Stimulated activated naive CD4-positive, alpha-beta T cell (primary cell): ENCODE measurements at places on chromosomes 3 and 15.

DNA sequence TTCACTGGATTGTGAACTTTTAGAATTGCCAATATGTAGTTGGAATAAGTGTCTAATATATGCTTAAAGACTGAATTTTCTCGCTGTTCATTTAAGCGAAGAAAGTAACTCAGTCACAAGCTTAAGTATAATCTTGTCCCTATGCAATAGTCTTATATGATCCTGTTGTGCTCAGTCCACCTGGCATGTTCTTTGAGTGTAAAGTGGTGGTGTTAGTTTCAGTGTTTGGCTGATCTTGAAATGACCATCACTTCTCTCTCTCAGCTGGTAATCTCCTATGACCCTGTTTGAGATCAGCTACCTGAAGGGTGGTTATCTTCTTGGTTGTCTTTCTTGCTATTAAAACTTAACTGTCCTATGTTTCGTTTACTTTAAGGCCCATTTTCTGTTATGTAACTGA is 197.5 kb downstream of the PTPRG start:
- DNase-seq: no peak

GRCh38 chr3:62436785-62437184 is 63.4 kb upstream of the FEZF2 start:
- no peak for DNase-seq

- DNase-seq: no peak
These were observed 366.9 kb upstream of the PPP2R3A start for GRCh38 chr3:135598597-135598996.

DNA sequence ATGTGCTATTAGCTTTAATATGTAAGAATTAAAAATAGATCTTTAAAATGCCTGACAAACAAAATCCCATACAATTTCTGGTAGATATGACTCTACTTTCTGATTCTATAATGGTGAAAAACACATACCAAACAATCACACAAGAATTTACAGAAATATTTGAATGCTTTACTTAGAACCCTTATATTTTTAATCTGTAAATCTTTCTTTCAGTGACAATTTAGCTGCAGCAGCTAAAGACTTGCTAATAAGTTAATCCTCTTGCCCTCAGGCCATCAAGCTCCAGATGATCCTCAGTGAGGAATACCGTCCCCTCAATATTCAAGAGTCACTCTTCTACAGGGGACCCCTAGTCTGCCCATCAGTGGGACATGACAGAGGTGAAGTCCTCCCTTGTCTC is 55.6 kb downstream of the C3orf80 start:
- no peak for DNase-seq

DNA sequence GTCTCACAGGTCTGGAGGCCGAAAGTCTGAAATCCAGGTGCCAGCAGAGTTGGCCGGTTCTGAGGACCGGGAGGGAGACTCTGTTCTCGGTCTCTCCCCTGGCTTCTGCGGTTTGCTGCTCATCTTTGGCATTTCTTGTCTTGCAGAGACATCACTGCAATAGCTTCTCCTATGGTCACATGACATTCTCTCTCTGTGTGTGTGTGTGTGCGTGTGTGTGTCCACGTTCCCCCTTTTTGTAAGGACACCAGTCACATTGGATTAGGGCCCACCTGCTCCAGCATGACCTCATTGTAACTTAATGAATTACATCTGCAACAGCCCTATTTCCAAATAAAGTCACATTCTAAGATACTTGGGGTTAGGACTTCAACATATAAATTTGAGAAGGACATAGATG is 12.4 kb upstream of the ATP10A start:
- DNase-seq: no peak

DNA sequence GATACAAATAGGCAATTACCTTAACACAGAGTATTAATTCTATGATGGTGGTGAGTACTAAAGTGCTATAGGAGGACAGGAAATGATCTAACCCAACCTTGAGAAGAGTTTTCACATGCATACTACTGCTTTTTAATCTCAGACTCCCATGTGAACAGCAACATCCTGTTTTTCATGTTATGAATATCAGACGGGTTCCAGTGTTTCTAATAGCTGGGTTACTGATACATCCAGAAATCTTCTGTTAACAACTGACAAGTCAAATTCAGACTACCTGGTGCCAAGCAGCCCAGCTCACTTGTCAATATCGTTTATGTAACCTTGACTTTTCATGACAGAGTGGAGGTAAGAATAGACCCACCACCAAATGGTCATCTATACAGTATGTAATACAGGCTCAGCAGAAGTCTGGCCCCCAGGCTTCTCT is 220.2 kb upstream of the COL8A1 start:
- no peak for DNase-seq

GRCh38 chr3:143650827-143651226 is 197.4 kb downstream of the SLC9A9 start:
- no peak for DNase-seq

DNA sequence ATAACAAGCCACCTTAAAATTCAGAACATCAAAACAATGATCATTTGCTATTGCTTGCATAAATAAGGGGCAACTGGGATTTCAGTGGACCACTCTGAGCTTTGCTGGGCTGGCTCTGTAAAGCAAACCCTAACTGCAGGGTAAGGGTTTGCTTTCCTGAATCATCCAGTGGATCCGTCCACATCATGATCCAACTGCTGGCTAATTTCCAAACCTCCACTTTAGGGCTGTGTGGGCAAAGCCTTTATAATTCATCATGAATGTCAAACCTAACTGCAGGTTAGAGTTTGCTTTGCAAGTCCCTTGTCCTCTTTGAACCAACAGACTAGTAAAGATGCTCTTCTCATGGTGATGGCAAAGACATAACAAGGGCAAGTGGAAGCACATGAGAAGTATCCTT is 76.1 kb downstream of the SYNPR start:
- DNase-seq: no peak

- no peak for DNase-seq
These were observed 54.1 kb downstream of the SLC28A2 start for GRCh38 chr15:45306105-45306504.

GRCh38 chr3:39378088-39378487 is 5.1 kb upstream of the SLC25A38 start:
- DNase-seq: no peak

DNA sequence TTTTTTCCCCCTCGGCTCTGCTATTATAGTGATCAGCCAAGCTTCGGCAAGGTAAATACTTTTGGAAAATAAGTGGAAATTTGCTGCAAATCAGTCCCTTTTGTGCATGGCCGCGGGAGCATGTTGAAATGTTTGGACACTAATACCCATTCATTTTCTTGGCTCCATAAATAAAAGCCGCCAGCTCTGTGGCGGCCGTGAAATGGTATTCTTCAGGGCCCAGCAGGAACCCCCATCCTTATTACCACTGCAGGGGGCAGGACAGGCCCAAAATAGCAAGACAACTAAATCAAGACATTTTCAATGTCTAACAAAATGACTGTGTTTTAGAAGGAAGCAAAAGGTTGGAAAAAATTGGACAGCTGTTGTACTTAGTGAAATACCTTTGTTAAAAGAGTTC is 362.3 kb downstream of the NR2F2 start:
- DNase-seq: no peak

DNA sequence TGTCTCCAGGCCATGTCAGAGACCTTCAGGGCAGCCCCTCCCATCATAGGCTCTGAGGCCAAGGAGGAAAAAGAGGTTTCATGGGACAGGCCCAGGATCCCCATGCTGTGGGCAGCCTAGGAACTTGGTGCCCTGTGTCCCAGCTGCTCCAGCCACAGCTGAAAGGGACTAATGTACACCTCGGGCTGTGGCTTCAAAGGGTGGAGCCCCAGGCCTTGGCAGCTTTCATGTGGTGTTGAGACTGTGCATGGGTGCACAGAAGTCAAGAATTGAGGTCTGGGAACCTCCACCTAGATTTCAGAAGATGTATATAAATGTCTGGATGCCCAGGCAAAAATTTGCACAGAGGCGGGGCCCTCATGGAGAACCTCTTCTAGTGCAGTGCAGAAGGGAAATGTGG is 6.6 kb upstream of the SSR3 start:
- DNase-seq: no peak

- DNase-seq: no peak
These were observed 98.9 kb upstream of the FRMD4B start for GRCh38 chr3:69484507-69485393.

DNA sequence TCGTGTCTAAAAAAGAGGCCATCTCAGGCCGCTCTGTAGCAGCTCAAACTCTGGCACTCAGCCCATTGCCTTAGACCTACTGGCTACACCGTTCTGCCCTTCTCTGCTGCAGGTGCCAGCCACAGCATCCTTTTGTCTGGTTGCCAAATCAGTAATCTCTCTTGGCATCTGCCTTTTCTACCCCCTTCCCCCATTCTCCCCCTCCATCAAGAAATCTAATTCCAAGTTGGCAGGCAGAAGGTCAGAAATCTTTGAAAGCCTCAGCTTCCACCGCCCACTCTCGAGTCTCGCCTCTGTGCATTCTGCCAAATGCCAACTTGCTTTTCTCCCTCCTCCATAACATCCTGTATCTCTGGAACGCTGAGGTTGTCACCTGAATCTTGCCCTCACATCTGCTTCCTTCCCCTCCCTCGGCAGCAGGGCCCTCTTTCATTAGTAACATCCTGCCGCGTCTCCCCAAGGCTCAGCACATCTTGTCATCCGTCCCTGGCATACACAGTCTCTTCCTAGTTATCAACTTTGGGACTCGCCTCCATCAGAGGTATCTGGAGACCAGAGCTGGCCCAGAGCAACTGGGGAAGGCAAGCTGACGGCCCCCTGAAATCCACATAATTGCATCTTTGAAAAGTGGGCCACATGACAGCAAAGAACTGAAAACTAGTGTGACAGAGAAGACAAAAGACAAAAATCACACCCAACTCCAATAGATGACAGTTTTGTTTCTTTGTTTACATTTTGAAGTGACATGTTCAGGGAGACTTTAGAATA is 312.0 kb upstream of the CCDC54 start:
- DNase-seq: no peak

GRCh38 chr3:58141766-58142345 is 68.9 kb downstream of the DNASE1L3 start:
- no peak for DNase-seq

DNA sequence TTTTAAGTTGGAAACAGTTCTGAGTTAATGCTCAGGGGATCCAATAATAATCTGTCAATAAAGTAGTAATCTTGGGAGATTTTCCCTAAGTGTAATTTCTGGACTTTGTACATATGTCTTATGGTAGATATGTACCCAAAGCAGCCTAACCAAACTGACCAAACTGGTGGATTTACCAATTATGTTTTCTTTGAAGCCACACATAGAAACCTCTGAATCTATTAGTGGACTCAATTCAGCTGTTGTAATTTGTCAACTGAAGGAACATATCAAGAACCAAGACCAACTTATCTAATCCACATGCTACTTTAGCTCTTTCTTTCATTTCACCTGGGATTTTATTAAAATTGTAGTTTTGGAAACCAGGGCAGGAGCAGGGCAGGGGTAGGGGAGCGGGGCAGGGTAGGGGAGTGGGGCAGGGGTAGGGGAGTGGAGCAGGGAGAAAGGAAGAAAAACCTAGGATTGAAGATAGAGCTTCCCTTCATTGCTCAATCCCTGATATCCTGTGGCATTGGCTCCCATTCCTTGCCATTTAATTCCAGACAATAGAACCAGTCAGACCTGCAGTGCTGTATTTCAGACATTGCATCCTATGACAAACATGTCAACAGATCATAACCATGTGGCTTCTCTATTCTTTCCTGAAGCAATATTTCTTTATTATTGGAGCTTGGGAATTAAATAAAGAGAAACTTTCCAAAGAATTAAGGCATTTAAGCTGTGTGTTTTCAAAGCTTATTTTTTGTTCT is 101.8 kb downstream of the NFKBIZ start:
- DNase-seq: no peak

- DNase-seq: no peak
These were observed 40.3 kb downstream of the WDR76 start for GRCh38 chr15:43867096-43867495.

DNA sequence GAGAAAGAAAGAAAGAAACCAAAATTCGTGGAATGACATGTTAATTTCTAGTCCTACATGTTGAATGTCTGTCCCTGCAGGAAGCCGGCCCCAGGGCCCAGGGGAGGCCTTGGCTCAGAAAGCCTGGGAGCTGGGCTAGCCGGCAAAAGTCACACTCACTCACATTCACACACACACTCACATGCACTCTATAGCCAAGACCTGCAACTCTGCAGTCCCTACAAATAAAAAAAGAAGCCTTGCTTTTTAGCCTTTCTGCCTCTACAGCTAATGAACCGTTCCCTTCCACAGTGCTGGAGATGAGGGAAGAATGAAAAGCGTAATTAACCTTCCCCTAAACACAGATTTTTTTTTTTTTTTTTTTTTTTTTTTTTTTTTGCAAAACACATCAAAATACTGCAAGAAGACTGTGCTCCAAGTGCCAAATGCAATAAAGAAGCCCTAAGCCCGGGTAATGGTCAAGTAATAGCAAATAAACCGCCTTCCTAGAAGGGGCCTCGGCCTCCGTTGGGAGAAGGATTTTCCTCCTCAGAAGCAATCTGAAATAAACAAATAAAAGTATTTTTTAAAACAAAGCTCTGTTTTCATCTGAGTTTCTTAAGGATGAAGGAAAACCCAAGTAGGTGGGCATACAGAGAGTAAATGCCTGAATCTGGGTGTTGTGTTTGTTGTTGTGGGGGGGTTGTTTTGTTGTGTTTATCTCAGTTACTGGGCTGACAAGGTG is 4.3 kb downstream of the MECOM start:
- DNase-seq: no peak

DNA sequence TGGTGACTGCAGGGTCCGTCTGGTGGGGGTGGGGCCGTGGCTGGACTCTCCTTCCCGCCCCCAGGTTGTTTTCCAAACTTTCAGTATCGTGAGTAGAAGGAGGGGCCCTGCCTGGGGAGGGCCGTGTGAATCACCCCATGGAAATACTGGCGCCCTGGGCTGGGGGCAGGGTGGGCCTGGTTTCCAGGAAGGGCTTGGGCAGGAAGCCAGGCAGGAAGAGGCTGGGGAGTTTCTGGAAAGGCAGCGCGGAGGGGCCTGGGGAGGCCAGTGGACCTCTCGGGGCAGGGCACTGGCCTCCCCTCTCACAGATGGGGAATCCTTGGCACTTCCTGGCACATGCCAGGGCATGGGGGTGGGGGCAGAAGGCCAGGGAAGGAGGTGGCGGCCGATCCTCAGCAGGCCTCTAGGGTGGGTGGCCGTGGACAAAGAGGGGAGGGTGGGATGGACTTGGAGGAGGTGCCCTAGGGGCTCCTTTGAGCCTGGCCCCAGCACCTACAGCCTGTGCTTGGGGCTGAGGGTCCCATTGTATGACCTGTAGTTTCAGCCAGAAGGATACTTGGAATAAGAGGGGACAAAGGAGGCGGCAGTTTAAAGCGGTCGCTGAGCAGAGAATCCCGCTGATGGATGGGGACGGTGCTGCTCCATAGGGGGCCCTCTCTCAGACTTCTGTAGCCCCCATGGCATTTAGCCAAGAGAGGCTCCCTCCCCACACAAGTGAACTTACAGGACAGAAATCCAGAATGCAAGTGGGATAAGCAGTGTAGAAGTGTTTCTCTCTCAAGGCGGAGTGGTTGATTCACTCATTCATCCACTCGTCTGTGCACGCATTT is 56.5 kb upstream of the GATA2 start:
- DNase-seq: no peak

GRCh38 chr3:175619369-175619768 is 760.2 kb downstream of the NAALADL2 start:
- DNase-seq: no peak

GRCh38 chr3:60919296-60919695 is 332.0 kb downstream of the FHIT start:
- DNase-seq: no peak
